Stimulated activated CD4-positive, alpha-beta T cell treated with anti-CD3 and anti-CD28 coated beads, Interleukin-4, amount 100 ng/mL, for 1 hour (primary cell): ENCODE measurements at places on chromosomes 16 and 17.

- DNase-seq = no peak
Observed at GRCh38 chr16:80319181-80319580, 221.6 kb upstream of the DYNLRB2 start.

GRCh38 chr16:10584981-10585438 lies 4.6 kb upstream of the EMP2 start:
- DNase-seq = no peak

DNA sequence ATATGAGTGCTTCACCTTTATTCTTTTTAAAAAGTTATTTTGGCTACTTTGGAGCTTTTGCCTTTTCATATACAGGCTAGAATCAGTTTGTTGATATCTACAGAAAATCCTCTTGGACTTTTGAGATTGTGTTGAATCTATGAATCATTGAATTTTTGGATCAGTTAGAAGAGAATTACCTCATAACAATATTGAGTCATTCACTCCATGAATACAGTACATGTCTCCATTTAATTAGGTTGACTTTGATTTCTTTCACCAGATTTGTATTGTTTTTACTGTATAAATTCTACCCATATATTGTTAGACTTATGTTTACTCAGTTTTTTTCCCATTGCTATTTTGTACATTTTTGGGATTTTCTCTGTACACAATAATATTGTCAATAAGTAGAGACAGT lies 54.4 kb downstream of the TAOK1 start:
- DNase-seq = no peak

- no peak for DNase-seq
Observed at GRCh38 chr17:45660474-45660873, 123.6 kb upstream of the CRHR1 start.

- DNase-seq = no peak
Observed at GRCh38 chr16:49456763-49457162, 83.2 kb downstream of the C16orf78 start.

DNA sequence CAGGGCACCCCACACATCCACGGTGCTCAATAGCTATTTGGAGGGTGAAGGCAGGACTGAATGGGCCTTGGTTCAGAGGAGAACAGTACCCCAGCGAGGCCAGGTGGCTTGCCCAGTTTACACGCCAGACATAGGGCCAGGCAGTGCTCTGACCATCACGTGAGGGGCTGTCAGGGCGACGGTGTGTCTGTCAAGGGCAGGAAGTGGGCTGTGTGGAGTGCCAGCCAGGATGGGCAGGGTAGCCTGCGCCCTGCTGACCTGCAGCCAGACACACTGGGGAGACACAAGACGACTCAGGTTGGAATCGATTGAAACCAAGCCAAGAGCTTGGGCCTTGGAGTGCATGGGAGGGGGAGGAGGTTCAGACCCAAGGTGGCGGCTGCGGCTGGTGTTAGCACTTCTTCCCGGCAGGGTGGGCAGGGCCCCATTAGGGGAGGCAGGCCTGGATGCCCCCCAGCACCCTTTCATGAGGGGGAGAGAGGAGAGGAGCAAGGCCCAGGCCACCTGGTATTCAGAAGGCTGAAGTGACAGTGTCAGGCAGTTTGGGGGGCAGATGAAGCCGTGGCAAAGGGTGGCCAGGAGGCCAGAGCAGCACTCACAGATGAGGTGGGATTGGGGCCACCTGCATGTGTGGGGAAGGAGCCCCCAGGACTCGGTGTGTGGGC lies 68.2 kb downstream of the SREBF1 start:
- no peak for DNase-seq

DNA sequence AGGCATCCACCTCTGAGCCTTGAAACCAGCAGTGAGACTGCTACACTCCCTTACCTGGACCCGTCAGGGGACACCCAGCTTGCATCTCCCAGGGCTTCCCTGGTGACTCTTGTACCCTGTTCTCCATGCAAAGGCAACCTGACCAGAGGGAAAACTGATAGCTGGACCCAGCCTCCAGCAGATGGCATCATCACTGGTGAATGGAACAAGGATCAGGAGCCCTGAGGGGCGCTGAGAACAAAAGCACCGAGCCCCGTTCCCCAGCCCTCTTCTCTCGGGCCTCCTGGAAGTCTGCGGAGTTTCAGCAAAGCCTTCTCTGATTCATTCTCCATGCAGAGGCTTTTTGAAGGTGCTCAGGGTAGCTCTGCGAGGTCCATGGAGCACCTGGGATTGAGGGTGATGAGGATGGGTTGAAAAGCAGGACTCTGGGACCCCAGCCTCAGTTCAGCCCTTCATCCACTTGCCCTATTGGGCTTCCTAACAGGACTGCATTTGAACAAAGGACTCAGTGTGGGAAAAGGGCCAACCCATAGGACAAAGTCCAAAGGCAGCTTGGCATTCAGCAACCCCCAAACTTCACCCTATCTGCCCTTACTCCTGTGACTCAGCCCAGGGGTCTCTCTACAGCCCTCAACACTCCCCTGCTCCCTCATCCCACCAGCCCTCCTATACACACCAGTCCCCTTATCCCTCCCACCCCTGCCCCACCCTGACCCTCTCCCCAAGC lies 45.0 kb upstream of the LHX1 start:
- DNase-seq = no peak

- DNase-seq = peak; percentile 30
Observed at GRCh38 chr16:14249291-14250032, 178.3 kb downstream of the MRTFB start.

DNA sequence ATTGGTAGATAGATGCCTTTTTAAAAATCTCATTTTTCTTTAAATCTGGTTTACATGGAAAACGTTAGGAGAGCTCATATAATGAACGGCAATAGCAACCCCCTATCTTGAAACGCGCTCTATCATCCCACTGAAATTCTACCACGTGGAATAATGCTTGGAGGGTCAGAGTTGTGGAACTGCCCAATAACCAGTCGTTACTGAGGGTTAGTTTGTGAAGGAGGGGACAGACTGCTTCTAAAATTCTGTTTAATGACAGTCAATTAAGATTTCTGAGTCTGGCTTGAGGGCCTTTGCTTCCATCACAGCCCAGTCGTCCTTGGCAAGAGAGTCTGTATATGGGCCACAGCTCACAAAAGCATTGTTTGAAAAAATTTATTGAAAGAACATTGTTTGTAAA lies 482 bp downstream of the IRF8 start:
- DNase-seq = no peak
